ENCODE measurements at places on chromosomes 1 and 21. TPM values are rescaled to one million over a fixed set of nuclear protein-coding genes. Genes with fewer than 3 reads are reported as not detected.

GRCh38 chr1:9028921-9029705, 2.9 kb upstream of the SLC2A7 start:
- no peaks in the 10 kb centered on the region for H3K4me1 ChIP-seq
- H3K27ac ChIP-seq: no peak overlapping the region
- no peak overlapping the region for H3K4me3 ChIP-seq

- no peaks in the 10 kb centered on the region for H3K4me1 ChIP-seq
- no peak for DNase-seq
- H3K27me3 ChIP-seq: no peaks in the 10 kb centered on the region
- no peak overlapping the region for H3K4me3 ChIP-seq
Measured at GRCh38 chr21:25244735-25245134, 362.5 kb downstream of the MRPL39 start.

The LBR gene
- total RNA-seq: 28.5 TPM

- H3K27ac ChIP-seq: no peak overlapping the region
- DNase-seq: no peak
- peaks cover under 1% of the 10 kb centered on the region for H3K36me3 ChIP-seq
Measured at GRCh38 chr1:12372761-12373160, 142.9 kb downstream of the VPS13D start.

GRCh38 chr1:109498161-109498801, 4.4 kb downstream of the CYB561D1 start:
- no peaks in the 10 kb centered on the region for H3K27me3 ChIP-seq
- no peak for DNase-seq
- no peak overlapping the region for H3K4me3 ChIP-seq
- peaks cover 38% of the 10 kb centered on the region for H3K4me1 ChIP-seq
- no peaks in the 10 kb centered on the region for H3K36me3 ChIP-seq

GRCh38 chr1:92473781-92474495, 12.8 kb downstream of the GFI1 start:
- peak overlapping the region; percentile 3 for H3K27ac ChIP-seq
- no peaks in the 10 kb centered on the region for H3K27me3 ChIP-seq
- no peaks in the 10 kb centered on the region for H3K4me1 ChIP-seq

- no peaks in the 10 kb centered on the region for H3K36me3 ChIP-seq
- peak overlapping the region; percentile 87 for H3K27ac ChIP-seq
- no peak for DNase-seq
- H3K4me3 ChIP-seq: no peak overlapping the region
- peaks cover 38% of the 10 kb centered on the region for H3K4me1 ChIP-seq
- H3K27me3 ChIP-seq: no peaks in the 10 kb centered on the region
Measured at GRCh38 chr21:34201001-34201400, 127.6 kb downstream of the MRPS6 start.

DNA sequence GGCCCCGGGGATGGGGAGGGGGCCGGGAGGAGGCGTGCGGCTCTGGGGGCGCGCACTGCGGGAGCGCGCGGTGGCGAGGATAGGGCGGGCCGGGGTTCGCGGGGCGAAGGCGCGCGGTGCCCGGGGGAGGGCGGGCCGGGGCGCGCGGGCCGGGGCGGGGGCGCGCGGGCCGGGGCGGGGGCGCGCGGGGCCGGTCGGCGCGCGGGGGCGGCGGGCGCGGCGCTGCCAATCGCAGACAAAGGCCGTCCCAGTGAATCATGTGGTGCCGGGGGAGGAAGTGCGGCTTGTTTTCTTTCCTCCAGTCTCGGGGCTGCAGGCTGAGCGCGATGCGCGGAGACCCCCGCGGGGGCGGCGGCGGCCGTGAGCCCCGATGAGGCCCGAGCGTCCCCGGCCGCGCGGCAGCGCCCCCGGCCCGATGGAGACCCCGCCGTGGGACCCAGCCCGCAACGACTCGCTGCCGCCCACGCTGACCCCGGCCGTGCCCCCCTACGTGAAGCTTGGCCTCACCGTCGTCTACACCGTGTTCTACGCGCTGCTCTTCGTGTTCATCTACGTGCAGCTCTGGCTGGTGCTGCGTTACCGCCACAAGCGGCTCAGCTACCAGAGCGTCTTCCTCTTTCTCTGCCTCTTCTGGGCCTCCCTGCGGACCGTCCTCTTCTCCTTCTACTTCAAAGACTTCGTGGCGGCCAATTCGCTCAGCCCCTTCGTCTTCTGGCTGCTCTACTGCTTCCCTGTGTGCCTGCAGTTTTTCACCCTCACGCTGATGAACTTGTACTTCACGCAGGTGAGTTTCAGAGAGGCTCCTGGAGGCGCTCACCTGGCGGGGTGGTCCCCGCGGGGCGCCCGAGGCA, at the start of gene GPR137B:
GPR137B (plus strand) TSS at position 287 of the 851 bp plus-strand sequence; CDS start at position 371, 84 bp downstream.
- peaks cover 51% of the 10 kb centered on the region for H3K4me1 ChIP-seq
- H3K27ac ChIP-seq: peak within 1 kb of the TSS; percentile 71
- no peaks in the 10 kb centered on the region for H3K27me3 ChIP-seq
- DNase-seq: peak; percentile 26
- H3K4me3 ChIP-seq: peak within 1 kb of the TSS; percentile 85

The SPATC1L gene
- 7.9 TPM for total RNA-seq

The FCRLB gene
- 2.4 TPM for total RNA-seq

GRCh38 chr1:77048615-77049005, 170.6 kb downstream of the PIGK start:
- no peak for DNase-seq
- H3K4me1 ChIP-seq: no peaks in the 10 kb centered on the region
- peaks cover 6% of the 10 kb centered on the region for H3K36me3 ChIP-seq
- H3K4me3 ChIP-seq: no peak overlapping the region
- no peak overlapping the region for H3K27ac ChIP-seq
